ENCODE measurements at places on chromosomes 5 and 9.
A peak's percentile ranks its signal among the peaks of the same experiment; 100 is the strongest.

- DNase-seq = no peak
These were observed 9.9 kb upstream of the GLIS3 start for GRCh38 chr9:4309806-4310205.

DNA sequence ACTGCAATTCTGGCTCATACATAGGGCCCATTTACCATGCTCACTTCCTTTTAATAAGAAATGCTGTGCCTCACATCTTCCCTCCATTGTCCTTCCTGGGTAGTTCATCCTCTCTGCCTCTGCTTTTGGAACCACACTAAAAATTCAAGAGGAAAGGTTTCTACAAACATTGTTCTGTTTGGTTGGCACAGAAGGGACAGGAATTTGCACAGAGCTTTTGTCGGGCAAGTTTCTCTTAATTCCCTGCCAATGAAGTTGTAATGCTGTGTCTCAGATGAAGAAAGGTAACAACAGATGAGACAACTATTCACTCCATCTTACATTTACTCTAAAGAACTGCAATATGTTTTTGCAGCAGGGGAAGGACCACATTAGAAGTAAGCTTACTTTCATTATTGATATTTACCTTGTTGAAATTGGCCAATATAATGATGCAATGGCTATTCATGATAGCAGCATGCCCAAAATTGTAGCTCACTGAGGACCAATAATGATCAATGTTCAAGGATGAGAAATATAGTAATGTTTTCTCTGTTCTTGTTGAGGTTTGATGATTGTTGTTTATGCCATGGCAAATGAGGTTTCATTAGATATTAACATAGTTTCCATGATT, 82.5 kb upstream of the HMHB1 start:
- DNase-seq = no peak

DNA sequence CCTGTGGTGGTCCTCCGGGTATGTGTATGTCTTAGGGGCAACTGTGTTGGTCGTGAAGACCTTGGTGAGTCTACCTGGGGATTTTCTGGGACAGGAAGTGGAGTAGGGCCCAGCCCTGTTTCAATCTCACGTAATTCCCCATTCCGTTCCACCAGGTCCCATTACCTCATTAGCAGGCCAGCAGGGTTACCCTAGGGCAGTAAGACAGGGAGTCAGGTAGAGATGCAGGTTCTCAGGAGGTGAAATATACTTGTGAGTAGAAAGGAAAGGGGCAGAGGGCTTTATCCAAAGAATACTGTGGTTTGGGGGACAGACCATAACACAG, 56.5 kb downstream of the MACROH2A1 start:
- DNase-seq = no peak

GRCh38 chr9:132842124-132843044, 35.7 kb downstream of the AK8 start:
- DNase-seq = no peak

GRCh38 chr9:83406921-83407320, 131.3 kb downstream of the FRMD3 start:
- peak; percentile 43 for DNase-seq

All from suppressor macrophage treated with lipopolysaccharide for 1 hour (primary cell).